ENCODE measurements at places on chromosomes 6 and 20.
A peak's percentile ranks its signal among the peaks of the same experiment; 100 is the strongest.

DNA sequence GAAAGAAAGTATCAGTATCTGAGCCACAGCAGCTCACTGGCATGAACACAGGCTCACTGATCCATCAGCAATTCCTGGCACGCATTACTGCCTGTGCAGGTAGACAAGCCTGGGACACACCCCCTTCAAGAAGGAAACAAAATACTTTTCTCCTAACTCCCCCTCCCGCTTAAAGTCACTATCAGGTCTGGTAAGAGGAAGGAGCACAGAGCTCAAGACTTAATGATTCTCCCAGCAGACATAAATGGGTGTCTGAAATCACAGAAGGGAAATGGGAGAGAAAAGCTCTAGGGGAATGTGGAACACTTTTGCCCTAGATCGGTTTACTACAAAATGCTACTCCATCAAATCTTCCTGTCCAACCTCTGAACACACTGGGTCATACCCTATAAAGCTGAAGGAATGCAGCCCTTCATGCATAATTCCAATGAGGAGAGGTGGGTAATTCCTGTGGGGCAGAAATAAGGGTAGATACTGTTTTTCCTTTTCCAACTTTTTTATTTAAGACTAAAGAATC, at the start of gene ADGRF1:
Gene ADGRF1 (minus strand): TSS at position 58 of the 517 bp plus-strand sequence. CDS start 13,271 bp downstream, outside the sequence.
- DNase-seq = no peak

DNA sequence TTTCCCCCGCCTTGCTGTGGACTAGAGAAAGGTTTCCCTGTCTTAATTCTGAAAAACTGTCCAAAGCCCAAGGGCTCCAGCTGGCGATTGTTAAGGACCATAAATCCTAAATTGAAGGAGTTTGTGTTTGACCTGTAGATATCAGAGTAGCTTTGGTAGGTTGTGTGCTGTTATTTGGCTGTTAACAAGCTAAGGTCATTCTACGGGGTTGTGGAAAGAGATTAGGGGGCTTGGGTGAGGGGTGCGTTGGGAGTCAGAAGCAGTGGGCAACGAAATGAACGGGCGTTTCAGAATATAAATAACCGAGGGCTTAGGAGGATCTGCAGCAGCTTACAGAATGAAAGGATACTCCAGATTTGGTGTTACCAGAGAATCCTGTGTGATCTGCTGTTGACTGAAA, 32.6 kb upstream of the BTN3A2 start:
- DNase-seq = no peak

GRCh38 chr20:54062812-54063280, 7.5 kb downstream of the BCAS1 start:
- no peak for DNase-seq

- no peak for DNase-seq
Observed at GRCh38 chr6:111600588-111601445, 4.9 kb downstream of the TRAF3IP2 start.

GRCh38 chr6:30554404-30554803, 1.9 kb downstream of the GNL1 start:
- DNase-seq = no peak

DNA sequence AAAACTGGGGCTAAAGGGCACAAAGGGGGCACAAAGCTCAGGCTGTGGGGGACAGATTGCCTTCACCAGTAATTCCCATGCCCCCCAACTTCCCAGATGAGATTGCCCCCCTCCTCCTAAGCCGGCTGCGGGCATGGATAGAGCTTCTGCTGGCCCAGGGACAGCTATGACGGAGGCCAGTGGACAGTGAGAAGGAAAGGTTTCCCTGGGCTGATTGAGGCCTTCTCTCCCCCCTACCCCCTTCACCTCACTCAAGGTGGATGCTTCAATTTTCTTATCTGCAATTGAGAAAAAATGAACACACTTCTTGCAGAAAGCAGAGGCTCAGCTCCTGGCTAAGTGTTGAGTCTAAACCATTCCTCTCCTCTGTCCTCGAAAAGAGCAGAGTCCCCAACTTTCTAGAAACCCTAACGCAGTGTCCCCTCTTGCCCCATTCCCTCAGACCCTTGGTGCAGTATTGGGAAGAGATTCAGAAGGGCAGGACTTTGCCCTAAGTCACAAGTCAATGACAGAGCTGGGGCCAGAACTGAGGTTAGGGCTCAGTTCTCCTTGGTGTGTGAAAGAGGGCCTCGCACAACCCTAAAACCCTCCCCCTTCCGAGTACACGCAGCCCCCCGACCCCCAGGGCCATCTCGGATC, 808 bp downstream of the SDC4 start:
- DNase-seq = no peak

GRCh38 chr6:22146678-22146930, 150.2 kb downstream of the PRL start:
- DNase-seq = no peak

GRCh38 chr20:36341331-36342020, 35.3 kb downstream of the DLGAP4 start:
- no peak for DNase-seq

DNA sequence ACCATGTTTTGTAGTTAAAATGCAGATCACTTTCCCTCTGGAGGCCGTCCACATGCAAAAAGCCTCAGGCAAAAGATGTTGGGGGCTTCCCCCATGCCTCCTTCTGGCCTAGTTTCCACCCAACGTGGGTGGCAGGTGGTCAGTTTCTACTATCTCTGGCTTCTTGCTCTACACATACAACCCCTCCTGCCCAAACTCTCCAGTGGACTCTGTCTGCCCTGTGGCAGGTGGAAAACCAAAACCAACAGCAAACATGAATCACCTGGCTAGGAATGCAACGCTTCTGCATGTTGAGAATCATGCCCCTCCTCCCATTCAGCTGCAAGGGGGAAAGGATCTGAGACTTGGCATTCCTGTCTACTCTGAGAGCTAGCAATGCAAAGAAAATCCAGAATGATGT, 94.8 kb downstream of the MBOAT1 start:
- no peak for DNase-seq

DNA sequence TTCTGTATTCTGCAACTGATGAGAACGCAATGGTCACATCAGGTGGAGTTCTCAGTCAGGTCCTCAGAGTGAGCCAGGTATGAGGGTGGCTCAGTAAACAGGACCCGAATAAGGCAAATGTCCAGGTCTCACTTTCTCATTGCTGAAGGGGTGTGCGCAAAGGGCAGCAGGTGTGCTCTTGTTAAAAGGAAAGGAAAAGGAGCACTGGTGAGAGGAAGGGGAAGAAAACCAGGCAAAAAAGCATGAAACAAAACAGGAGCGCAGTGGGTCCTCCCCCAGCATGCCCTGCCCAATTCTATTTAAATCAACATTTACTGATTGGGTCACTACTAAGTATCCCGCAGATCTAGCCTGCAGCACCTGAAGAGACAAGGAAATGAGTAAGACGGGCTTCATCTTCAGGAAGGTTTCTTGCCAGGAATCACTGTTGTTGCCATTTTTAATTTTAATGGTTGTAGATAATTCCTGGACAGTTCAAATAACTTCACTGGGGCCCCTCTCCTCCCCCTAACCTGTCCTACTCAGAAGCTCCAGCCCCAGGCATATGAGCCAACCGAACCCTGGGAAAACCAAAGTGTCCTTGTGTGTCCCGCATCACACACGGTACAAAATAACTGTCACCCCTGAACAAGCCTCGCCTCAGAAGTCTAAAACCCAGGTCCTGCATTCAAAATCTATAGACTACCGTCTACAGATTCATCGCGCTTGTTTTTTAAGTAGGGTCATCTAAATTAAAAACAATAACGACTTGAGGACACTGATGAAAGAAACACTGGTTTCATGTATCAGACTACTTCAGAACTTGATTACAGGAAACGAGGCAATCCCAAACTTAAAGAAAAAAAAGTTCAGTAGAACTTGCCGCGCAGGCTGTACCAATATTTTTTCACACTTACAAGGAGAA, 980 bp downstream of the MBOAT1 start:
- DNase-seq = no peak

DNA sequence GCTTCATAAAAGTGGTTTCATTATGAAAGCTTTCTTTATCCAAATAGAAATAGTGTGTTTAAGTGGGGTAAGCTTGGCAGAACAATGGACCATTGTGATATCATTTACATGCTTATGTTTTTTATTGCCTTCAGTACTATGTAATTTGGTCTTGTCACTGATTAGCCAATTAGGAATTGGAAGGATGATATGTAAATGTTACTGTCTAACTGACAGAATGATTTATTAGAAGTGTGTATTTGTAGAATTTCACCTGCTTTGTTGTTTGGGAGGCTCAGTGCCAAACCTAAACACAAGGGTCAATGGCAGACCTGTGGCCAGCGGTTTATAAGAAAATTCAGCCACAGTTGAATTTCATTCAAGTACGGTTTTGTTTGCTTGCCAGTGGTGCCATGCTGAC, 39.0 kb downstream of the AIG1 start:
- DNase-seq = no peak

DNA sequence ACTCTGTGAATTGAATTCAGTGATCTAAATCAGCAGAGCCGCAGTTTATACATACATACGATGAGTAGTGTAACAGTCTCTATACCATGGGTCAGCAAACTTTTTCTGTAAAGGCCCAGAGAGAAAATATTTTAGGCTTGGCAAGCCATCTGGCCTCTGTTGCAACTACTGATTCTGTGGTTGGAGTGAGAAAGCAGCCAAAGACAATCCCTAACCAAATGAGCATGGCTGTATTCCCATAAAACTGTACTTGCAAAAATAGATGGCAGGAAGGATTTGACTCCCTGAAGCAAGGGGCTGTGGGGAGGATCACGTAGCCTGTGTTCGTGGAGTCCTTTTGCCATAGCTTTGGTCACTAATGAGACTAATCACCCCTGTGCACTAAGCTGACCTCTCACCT, 17.9 kb upstream of the MOCS1 start:
- no peak for DNase-seq

GRCh38 chr6:102571236-102571908, 1177.9 kb downstream of the GRIK2 start:
- no peak for DNase-seq

- peak; percentile 31 for DNase-seq
Observed at GRCh38 chr20:62824476-62825332, 7.9 kb downstream of the COL9A3 start.

DNA sequence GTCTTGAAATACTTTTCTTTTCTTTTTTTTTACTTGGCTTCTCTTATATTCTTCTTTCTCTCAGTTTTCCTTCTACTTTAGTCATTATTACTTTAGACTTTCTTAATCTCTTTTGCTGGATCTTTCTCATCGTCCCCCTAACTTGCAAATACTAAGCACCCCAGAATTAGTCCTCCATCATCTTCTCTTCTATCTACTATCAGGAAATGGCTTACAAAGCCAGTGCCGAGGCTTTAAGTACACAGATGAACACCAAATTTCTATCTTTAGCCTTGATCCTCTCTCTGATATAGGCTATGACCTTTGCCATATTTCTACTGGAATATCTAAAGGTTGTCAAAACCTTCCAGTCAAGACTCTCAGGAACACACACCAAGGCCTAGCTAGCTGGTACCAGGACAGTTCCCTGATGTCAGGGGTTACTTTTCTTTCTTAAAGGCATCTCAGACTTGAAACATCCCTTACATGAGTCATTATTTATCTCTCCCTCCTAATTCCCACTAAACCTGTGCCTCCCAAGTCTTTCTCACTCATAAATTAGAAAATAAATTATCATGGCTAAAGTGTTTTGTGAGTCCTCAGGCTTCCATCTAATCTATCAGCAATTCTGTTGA, 278.6 kb upstream of the TCF21 start:
- no peak for DNase-seq

GRCh38 chr20:4661191-4661590, 60.5 kb upstream of the PRND start:
- peak; percentile 48 for DNase-seq

GRCh38 chr20:19966840-19967239, 50.3 kb upstream of the NAA20 start:
- DNase-seq = no peak

- no peak for DNase-seq
Observed at GRCh38 chr6:79079561-79080041, 1.5 kb upstream of the PHIP start.

DNA sequence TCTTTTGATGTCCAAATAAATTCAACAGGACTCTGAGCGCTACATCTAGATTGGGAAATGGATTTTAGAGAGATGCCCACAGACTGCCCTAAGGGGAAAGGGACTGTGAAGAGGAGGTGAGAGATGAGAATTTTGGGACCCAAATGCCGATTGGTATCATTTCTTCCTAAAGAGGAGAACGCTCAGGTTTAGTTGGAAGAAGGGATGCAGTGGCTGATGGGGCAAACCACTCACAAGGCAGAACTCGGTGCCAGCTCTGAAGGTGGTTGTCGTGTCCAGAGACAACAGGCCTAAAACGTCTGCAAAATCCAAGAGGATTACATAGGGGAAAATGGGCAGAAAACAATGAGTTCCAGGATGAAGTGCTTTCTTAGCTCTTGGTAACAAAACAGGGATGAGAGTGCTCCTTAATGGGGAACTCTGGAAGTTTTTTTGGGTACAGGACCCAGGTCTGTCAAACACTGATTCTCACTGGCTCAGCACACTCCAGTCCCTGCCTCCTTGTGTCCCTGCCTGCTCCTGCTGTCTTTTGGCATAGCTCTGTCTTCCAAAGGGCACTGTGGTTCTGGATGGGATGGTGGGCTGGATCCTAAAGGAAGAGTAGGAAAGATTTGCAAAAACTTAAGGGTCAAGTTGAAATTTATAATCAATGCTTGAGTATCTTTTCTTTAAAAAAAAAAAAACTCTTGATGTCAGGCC, 29.0 kb downstream of the NEDD9 start:
- DNase-seq = no peak

DNA sequence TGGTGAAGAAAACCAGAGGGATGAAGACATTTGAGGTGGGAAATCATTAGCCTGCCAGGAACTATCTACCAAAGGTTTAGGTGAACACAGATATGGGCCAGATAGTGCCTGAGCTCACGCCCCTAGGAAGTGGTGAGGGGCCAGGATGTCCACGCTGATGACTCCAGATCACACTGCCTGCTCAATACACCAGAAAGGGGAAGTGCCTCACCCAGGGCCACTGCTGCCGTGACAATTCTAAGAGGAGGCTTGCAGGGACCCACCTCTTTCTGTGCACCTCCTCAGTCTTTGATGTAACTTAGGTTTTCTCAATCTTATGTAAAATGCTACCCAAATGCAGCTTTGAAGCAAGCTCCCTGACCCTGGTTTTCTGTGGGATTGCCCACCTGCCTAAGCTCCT, 5.4 kb upstream of the RAB44 start:
- peak; percentile 82 for DNase-seq

DNA sequence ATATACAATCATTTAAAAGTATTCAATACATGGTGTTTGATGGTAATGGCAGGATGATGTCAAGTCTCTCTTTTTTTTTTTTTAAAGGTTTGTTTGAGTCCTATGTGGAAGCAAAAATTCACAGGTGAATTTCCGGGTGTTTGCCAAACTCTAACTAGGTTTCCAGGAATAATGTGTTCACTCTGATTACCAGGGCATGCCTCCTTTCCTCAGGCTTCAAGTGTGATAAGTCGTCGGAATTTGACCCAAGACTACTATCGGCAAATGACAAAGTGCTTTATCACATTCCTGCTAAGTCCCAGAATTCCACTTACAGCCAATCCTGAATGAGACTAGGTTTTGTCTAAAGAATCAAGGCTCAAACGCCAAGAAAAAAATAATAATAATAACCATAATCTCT, 7.3 kb downstream of the OARD1 start:
- no peak for DNase-seq

- no peak for DNase-seq
Observed at GRCh38 chr6:80641591-80641990, 535.1 kb downstream of the BCKDHB start.

GRCh38 chr20:22615425-22615824, 31.1 kb upstream of the FOXA2 start:
- DNase-seq = no peak
